ENCODE measurements at places on chromosomes 5 and 9.
A peak's percentile ranks its signal among the peaks of the same experiment; 100 is the strongest.

DNA sequence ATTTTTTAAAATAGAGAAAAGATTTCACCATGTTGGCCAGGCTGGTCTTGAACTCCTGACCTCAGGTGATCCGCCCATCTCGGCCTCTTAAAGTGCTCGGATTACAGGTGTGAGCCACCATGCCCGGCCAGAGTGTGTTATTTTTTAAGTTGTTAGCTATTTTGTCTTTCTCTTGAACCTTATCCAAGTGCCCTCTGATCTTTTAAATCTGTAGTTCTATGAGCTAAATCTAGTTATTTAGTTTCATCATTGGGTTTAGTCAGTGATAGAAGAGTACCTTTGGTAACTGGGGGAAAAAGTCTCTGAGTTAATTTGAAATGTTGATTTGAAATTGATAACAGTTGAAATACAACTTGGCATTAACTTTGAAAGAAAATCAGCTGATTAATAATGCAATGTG, 88.3 kb downstream of the NNT start:
- DNase-seq: no peak

- peak; percentile 43 for DNase-seq
These were observed 959 bp upstream of the FBXL17 start for GRCh38 chr5:108382784-108383330.

DNA sequence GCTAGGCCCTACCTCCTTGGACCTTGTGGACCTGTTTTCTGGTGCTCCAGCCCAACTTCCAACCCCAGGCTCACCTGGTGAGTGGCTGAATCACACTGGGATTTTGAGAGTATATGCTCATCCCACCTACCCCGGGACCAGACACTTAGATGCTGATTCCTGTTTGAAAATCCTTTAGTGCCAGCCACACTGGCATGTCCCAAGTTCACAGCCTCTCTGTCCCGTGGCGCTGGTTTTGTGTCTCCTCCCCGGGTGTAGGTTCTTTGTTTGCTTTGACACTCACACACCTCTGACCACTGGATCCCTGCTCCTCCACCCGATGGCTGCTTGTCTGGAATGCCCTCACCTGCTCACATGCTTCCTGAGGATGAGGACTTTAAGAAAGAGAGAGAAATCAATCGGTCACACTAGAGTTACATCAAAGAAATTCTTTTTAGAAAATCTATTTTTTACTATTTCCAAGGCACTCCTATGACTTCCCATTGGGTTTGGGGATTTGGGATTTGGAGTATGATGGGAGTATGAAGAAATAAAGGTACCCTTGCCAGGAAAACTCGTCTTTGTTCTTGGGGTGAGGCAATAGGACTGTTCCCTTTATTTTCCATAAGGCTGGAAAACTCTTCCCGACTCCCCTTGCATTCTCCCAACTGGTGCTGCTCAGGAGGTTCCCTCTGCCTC, 7.3 kb upstream of the SLC25A48 start:
- DNase-seq: no peak

GRCh38 chr9:94068257-94068656, 16.0 kb upstream of the PTPDC1 start:
- no peak for DNase-seq

DNA sequence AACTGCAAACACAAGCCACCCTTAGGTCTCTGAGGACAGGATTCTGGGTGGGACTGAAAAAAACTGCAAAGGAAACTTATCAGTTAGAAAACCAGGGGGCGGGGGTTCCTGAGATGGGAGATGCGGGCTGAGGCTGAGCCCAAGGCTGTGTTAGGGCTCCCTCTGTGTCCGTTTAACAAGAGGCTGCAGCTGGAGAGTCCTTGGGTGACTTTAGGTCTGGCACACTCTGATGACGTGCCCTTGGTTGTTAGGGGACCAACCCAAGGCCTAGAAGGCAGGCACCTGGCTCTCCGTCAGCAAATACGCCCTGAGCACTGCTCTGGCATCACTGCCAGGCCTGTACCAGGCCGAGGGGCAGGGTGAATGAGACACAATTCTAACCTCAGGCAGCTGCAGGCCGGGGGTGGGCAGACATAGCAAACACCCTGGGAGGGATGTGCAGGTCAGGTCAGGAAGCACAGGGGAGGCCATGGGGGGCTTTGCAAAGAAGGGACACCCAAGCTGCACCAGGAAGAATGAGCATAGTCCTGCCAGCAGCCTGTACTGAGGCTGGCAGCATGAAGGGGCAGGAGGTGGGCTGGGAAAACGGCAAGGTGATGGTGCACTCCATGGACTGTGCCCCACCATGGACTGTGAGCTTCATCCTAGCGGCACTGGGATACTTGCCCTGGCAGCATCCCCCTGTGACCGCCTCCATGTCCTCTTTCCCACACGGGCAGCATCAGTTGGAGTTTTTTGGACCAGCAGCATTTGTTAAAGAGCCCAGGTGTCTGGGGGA, 137.9 kb downstream of the GABBR2 start:
- DNase-seq: no peak

GRCh38 chr5:50415912-50416311, 25.2 kb downstream of the EMB start:
- peak; percentile 28 for DNase-seq

GRCh38 chr9:135591506-135592330, 30.2 kb downstream of the PAEP start:
- no peak for DNase-seq

DNA sequence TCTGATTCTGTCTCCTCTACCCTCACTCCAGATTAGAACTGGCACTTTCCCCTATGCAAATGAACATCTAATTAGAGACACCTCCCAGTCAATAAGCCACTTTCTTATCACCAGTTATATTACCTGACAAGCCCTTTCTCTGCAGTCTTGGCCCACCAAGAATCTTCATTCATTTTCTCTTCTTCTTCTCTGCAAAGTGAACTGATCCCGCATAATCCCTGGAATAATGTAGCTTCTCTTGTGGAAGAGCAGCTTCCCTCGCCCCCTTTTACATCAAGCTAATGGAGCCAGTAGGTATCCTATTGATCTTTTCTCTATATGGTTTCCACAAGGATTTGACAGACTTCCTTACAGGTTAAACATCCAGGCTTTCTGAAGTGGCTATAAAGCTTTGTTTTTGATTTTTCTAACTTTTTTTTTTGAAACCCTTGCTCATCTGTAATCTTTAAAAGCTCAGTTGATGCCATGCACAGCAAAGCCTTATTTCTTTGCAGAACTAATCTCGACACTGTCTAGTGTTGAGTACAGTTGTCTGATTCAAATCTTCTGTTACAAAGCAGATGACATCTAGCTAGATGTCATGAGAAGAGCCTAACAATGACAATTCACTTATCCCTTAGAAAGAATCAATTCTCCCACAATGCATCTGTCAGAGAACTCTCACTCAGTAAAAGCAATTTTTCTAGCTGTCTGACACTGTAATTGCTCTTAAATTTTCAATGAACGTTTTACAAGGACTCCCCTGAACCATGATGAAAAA, 281.4 kb downstream of the ISL1 start:
- DNase-seq: no peak

GRCh38 chr5:90408571-90409317, 812 bp downstream of the CETN3 start:
- peak; percentile 1 for DNase-seq

DNA sequence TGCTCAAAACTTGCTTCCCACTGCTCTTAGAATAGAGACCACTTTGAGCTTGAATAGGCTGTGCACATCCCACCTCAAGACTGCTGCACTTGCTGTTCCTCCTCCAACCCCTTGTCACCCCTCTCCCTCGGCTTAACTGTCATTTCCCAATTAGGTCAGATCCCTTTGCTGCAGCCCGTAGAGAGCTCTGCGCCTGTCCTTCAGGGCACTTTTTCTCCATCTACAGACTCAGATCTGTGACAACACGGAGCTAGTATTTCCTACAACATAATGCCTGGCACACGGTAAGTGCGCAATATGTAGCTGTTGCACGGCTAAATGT, 485 bp upstream of the HABP4 start:
- DNase-seq: no peak

DNA sequence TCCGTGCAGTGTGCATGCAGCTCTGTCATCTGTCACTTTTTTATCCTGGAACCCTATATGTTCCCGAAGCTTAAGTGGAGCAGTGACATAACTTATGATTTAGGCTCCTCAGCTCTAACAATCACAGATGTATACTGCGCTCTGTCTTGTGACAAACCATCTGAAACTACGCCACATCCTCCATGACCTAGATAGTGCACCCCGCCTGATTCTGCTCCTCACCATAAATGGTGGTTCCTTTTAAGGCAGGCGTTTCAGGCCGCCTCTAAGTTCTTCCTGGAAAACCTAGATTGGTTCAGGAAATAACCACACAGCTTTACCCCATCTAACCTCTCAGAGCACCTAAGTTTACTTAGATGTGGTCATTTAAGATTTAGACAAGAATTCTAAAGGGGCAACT, 372.0 kb downstream of the CDH10 start:
- DNase-seq: no peak

DNA sequence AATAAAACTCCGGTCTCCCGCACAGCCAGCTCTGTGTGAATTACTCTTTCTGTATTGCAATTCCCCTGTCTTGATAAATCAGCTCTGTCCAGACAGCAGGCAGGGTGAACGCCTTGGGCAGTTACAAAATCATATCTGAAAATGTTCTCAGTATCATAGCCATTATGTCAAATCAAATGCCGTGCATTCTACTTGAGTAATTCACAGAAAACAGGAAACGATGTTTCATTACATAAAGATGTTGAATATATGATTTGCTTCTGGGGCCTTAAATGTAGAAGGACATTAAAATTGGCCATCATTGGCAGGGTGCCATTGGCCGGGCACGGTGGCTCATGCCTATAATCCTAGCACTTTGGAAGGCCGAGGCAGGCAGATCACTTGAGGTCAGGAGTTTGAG, 8.5 kb downstream of the POLR3G start:
- DNase-seq: no peak

- DNase-seq: no peak
These were observed 191.0 kb upstream of the S1PR3 start for GRCh38 chr9:88800329-88800682.

- DNase-seq: no peak
These were observed 5.9 kb downstream of the ZDHHC12 start for GRCh38 chr9:128718047-128718446.

GRCh38 chr5:168885324-168886120, 306.4 kb upstream of the PANK3 start:
- DNase-seq: no peak

- DNase-seq: no peak
These were observed 28.4 kb upstream of the LTC4S start for GRCh38 chr5:179765400-179765799.

All from GM12865 (cell line).